ENCODE measurements at places on chromosomes 4 and X.

GRCh38 chr4:46837639-46838038 lies 71.4 kb downstream of the COX7B2 start:
- no peak for DNase-seq

GRCh38 chr4:156971676-156972378 lies at the start of gene PDGFC:
Gene PDGFC, minus strand, starts transcription at chr4:156971799. Its CDS starts 896 bp downstream, at chr4:156970903.
- DNase-seq, result peak; percentile 63

DNA sequence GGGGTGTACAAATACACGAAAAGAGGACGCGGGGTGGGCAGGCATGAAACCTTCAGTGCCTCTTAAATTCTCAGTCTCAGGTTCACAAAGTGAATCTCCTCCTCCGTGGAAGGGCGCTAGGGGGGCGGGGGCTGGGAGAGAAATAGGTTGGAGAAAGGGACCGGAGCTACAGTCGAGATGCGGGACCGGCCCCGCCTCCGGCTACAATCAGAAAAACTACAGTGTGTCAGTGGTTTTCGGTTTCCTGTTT lies 3.4 kb downstream of the MAML3 start:
- DNase-seq, result no peak

GRCh38 chrX:92260102-92260501 lies 480.9 kb downstream of the PCDH11X start:
- DNase-seq, result no peak

DNA sequence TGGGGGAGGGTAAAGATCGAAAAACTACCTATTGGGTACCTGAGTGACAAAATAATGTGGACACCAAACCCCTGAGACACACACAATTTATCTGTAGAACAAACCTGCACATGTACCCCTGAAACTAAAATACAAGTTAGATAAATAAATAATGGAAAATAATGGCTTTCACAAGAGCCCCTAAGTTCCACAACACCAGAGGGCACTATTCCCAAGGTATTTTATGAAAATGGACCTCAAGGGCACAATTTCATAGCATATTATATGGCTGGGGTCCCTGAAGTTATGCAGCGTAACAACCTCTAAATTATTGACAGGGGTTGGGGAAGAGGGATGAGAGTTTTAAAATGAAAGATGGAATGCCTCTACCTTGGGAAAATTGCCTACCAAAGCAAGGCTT lies 81.3 kb upstream of the TMEM33 start:
- peak; percentile 6 for DNase-seq

- peak; percentile 95 for DNase-seq
Measured at GRCh38 chr4:86033171-86033570, 326.7 kb downstream of the MAPK10 start.

- no peak for DNase-seq
Measured at GRCh38 chr4:76762137-76763130, 135.5 kb downstream of the SOWAHB start.

GRCh38 chr4:83527671-83528070 lies 8.2 kb upstream of the GPAT3 start:
- no peak for DNase-seq

DNA sequence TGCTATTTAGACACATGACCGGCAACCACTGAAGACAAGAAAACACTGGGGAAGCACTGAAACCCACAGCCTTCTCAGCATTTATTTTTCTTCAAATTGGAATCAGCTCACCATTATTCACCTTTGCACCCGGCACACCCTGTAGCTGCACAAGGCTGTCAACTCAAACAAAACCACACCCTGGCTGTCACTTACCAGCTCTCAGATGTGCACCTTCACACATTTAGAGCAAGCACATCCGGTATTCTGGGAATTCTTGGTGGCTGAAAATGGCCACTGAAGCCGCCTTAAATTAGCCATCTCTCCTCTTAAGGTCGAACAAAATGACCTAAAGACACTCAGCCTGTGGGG lies 5.9 kb downstream of the ZFYVE28 start:
- DNase-seq, result no peak

GRCh38 chrX:121008920-121009319 lies 23.4 kb upstream of the CT47A1 start:
- DNase-seq, result no peak

DNA sequence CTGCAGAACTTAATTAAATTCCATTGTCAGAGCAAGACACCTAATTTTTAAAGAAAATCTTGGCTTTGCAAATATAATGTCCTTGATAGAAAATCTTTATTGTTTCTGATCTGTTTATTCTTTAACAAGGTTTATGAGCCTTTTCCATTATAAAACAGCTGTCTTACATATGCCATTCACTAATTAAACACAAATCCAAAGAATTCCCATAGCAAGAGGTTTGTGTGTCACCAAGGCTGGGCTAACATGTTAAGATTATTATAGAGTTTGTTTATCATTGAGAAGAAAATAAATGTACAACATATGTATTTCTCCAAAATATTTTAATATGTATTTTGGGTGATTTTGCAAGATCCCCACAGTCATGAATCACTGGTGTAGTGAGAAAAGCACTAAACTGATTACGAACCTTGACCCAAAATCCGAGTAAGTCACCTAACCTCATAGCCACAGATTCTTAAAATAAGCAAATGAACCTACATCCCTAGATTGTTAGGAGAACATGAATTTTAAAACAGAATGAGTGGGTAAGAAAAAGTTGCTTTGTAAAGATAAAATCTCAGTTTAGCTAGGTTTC lies 694.8 kb upstream of the INTU start:
- no peak for DNase-seq

DNA sequence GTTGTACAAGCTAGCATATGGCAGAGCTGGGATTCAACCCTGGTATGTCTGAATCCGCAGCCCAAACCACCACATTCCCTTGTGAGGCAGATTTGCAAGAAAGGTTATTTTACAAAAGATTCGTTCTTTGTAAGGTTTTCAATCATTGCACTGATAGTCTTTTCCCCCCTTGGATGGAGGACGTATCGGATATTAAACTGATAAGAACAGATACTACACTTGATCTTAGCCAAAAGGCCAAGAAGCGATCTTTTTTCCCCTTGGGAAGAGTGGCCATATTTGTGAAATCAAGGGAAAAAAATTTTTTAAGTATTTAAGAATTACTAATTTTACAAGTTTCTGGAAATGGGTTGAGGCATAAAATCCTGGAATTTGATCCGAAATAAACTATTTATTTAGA lies 34.4 kb upstream of the MSMO1 start:
- DNase-seq, result no peak

DNA sequence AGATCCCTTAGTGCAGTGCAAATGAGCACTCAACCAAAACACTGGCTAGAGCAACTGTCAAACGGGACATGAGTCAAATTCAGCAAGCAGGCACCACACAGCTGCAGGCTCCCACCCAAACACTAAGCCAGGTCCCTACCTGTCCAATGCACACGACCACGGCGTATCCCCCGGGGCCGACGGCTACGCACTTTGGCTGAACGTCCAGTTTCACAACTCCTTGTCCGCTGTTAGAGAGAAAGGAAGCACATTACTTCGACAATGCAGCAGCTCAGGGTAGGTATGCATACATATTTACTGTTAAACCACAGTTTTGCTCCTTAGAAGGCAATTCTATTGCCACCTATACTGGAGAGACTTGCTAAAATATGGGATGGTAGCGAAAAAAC lies 35.4 kb downstream of the WDR1 start:
- DNase-seq, result no peak

GRCh38 chr4:148780426-148781005 lies 338.3 kb upstream of the NR3C2 start:
- DNase-seq, result no peak

- DNase-seq, result no peak
Measured at GRCh38 chr4:8103421-8104390, 54.9 kb downstream of the ABLIM2 start.

Data from MCF 10A (cell line).